ENCODE measurements at places on chromosomes 11 and 22. TPM values are rescaled to one million over a fixed set of nuclear protein-coding genes. Genes with fewer than 3 reads are reported as not detected.
A peak's percentile ranks its signal among the peaks of the same experiment; 100 is the strongest.

GRCh38 chr11:84812471-84812969, 814.6 kb downstream of the DLG2 start:
- no peak for DNase-seq

GRCh38 chr11:77425346-77425745, 48.5 kb downstream of the PAK1 start:
- no peak for DNase-seq

DNA sequence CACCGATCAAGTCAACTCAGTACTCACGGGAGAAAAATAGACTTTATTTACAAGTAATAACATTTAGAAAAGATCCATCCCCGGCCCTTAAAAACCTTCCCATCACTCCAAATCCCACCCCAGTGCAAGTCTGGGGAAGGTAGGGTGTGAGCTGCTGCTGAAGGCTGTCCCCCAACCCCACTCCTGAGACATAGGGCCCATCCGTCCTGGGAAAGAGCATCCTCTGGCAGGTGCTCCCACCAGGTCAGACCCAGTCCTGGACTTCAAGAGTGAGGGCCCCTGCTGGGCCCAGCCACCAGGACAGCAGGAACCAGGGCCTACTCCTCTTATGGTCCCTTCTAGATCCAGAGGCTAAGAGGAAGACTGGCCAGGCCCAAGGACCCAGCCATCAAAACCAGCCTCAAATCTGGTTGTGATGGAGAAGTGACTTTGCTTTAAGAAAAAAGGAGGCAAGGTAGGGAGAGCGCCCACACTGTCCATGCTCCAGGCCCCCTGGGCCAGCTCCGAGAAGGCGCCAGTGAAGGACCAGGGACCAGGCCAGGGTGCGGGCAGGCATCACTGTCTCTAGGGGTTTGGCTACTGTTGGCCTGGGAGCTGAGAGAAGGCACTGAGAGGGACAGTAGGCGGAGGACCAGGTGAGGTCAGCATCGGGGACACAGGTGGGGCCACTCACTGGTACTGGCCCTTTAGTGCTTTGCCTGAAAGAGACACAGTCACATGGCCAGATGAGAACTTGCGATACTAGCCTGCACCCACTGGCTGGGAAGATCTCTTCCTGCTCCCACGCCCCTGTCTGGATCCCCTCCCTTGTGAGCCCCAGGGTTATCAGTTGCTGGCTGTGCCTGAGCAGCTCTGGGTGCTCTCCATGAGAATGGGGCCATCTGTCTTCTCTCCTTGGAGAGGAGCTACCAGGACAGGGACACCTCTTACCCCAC, 4.4 kb downstream of the IL18BP start:
- DNase-seq: peak; percentile 43

GRCh38 chr11:17730608-17731462, 3.7 kb upstream of the KCNC1 start:
- DNase-seq: peak; percentile 80

- no peak for DNase-seq
These were observed 20.4 kb downstream of the TUG1 start for GRCh38 chr22:30989474-30989873.

GRCh38 chr11:33172345-33172744, 11.1 kb upstream of the CSTF3 start:
- DNase-seq: no peak

DNA sequence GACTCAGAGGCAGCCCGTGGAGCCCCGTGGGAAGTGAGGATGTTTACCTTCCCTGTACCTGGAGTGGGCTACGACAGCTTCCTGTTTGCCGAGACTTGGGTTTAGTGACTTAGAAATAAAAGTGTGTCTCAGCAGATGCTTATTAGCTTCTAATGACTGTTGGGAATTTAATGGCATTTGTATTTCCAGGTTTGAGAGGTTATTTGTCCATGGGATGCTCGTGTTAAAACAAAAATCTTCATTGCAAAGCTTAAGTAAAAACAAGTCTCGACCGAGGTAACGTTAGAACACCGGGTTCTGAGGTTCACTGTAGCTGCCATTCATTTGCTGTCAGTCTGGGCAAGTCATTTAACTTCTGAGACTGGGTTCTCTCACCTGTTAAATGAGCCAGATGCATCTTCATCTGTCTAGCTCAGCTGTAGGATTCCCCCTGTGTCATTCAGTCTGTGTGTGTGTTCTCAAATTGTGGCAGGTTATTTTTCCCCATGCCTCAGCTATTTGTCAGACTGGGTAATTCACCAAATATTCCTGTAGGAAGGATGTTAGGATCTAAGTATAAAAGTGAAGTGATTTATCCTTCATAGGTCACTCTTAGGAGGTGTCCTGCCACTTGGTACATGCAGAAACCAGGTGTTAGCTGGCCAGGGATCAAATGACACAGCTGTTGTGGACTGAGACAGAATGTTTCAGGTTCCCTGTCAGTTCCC, 791 bp downstream of the EI24 start:
- no peak for DNase-seq

DNA sequence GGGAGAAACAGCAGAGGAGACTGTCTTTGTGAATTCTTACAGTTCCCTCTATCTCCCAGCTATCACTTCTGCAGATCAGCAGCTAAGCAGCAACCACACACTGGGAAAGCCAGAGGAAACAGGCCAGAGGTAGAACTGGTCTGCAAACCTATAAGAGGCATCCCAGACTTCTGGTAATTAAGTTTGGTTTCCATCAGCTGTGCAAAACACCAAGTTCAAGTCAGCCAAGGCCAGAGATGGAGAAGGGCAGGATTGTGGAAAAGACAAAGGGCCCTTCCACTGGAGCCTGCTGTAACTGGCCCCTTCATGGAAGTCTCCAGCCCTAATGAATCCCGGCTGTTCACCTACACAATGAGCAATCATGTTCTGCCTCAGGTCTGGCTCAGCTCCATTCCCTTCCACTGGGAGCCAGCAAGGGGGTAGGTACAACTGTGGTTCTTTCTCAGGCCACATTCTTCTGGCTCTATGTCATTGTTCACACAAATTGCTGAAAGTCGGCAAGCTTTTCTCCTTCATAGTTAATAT, 4.6 kb upstream of the PAMR1 start:
- DNase-seq: no peak

DNA sequence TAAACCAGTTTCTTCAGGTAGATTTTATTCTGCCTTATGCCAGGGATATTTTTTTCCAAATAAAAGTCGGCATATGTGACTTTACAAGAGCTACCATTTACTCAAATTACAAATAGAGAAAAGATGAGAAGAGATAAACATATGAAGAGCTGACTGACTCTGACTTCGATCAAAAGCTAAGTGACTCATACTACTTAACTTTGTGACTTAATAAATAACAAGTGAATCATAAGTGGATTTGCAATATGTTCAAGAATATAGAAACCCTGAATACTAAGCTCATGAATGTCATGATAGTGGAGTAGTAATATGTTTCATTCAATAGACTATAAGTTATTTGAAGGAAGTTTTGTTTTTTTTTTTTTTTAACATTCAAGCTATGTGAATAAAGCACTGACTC, 130.5 kb upstream of the ANO3 start:
- DNase-seq: no peak

- DNase-seq: no peak
These were observed 8.6 kb upstream of the TPP1 start for GRCh38 chr11:6627762-6628241.

The PLEKHB1 gene
- total RNA-seq: 3.5 TPM

The RHOD gene
- total RNA-seq: 82.6 TPM

The ST13 gene
- 46.0 TPM for total RNA-seq

The CCDC87 gene
- total RNA-seq: 0.21 TPM

The MPPED2 gene
- 5.3 TPM for total RNA-seq

The DCDC1 gene
- not detected for total RNA-seq

The SCGB1A1 gene
- total RNA-seq: not detected

The WT1 gene
- total RNA-seq: not detected
